ENCODE measurements at places on chromosomes 7 and 10.

GRCh38 chr7:117412390-117412789 is 14.9 kb downstream of the ASZ1 start:
- no peak for DNase-seq

DNA sequence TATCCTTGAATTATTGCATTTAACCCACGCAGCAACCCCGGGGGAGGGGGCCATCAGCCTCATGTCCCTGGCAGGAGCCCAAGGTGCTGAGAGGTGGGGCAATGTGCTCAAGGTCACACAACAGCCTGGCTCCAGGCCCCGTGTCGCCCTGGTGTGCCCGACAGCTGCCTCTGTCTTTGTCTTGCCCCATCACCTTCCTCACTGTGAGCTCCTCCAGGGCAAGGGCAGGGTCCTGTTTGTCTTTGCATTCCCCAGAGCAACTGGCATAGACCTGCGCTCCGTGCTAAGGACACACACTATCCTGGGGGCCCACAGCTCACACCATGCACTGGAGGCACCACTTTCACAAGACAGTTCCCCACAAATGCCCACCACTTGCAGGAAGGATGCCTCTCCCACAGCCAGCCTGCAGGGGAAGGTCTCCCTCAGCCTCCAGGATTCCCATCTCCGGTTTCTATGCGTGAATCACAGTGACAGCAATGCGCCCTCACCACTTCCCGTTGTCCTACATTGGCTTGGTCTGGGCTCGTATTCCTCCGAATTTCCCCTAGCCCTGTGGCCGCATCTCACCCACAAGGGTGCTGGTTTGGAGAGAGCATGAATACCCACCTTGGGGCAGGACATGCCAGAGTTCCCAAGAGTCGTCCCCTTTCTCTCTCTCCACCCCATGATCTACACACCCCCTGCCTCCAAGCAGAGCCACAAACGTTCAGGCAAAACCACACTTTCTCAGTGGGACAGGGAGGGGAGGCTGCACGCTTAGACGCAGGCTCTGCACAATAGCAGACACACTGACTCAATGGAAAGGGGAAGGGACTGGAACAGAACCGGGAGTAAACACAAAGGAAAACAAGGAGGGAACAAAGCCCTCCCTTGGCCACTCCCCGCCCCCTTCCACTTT is 10.3 kb downstream of the ITPRIP start:
- DNase-seq: no peak

- DNase-seq: no peak
Observed at GRCh38 chr10:1381339-1381738, 325.2 kb downstream of the WDR37 start.

DNA sequence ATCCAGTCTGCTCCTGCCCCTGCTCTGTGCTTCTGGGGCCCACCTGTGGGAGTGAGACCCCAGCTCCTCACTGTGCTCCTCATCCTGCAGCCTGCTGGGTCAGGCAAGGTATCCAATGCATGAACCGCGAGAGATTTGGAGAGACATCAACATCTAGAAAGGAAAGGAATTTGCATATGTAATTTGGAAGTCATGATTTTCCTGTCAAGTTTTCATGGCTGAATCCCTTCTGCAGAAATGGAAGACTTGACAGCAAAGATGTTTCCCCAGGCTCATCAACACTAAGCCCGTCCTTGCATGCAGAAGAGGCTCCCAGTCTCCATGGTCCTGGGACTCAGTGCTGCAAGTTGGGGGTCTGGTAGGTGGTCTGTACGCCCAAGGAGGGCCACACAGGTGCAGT is 176.9 kb upstream of the GRB10 start:
- no peak for DNase-seq

GRCh38 chr10:68864611-68865010 is 36.5 kb upstream of the DDX50 start:
- DNase-seq: no peak
